Uterus (tissue), 4 donors: ENCODE measurements at places on chromosomes 2 and 18. TPM values are rescaled to one million over a fixed set of nuclear protein-coding genes. Genes with fewer than 3 reads are reported as not detected.

Gene GAL3ST2
- not detected for total RNA-seq

Gene SMYD1
- total RNA-seq: not detected

GRCh38 chr2:96485350-96485749 lies 19.8 kb downstream of the NEURL3 start:
- H3K4me1 ChIP-seq: no peaks in the 10 kb centered on the region
- H3K27ac ChIP-seq: peak overlapping the region; percentile 80
- no peaks in the 10 kb centered on the region for H3K36me3 ChIP-seq
- no peaks in the 10 kb centered on the region for H3K27me3 ChIP-seq

- no peaks in the 10 kb centered on the region for H3K27me3 ChIP-seq
- no peak overlapping the region for H3K4me3 ChIP-seq
- no peaks in the 10 kb centered on the region for H3K36me3 ChIP-seq
- DNase-seq: no peak
- H3K4me1 ChIP-seq: no peaks in the 10 kb centered on the region
Observed at GRCh38 chr18:7417727-7418126, 149.4 kb upstream of the PTPRM start.

Gene WNT6
- not detected for total RNA-seq

DNA sequence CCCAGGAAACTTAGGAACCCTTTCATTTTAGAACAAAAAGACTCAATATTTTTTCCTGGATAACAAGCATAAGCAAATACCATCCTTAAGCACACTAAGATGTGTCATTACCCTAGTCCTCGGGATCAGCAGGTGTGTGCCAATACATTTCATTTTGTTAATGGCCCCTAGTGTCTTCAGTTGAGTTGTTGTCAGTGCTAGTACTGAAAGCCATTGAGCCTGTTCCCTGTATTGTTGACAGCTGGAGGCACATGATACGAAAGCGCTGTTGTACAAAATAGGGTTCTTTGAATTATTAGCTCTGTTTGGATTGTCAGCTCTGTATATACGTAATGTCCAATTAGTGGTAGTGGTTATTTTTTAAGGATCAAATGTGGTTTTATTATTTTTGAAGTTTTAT lies 29.5 kb downstream of the VAPA start:
- H3K27me3 ChIP-seq: no peaks in the 10 kb centered on the region
- H3K4me3 ChIP-seq: no peak overlapping the region
- DNase-seq: no peak
- H3K36me3 ChIP-seq: no peaks in the 10 kb centered on the region
- no peak overlapping the region for H3K27ac ChIP-seq

- no peak for DNase-seq
- no peaks in the 10 kb centered on the region for H3K27me3 ChIP-seq
- H3K4me1 ChIP-seq: no peaks in the 10 kb centered on the region
- no peak overlapping the region for H3K4me3 ChIP-seq
- H3K36me3 ChIP-seq: no peaks in the 10 kb centered on the region
Observed at GRCh38 chr2:210442457-210442856, 34.1 kb downstream of the LANCL1 start.

DNA sequence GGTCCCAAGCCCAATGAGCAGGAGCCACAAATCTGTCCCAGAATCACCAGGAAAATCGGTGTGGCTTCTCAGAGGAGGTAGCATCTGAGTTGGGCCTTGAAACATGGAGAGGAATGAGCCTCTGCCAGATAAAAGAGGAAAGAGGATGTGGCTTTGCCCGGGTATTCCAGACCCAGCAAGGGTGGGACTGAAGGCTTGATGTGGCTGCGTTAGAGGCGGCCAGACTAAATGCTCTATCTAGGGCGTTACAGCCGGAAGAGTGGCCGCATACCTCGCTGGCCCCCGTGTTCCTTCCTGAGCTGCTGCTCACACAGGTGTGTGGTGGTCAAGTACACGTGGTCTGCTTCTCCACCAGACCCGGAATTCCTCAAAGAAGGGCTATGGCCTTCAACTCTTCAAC lies 33.9 kb upstream of the POMC start:
- H3K4me1 ChIP-seq: no peaks in the 10 kb centered on the region
- no peak for DNase-seq
- H3K4me3 ChIP-seq: no peak overlapping the region
- H3K27ac ChIP-seq: no peak overlapping the region
- H3K36me3 ChIP-seq: no peaks in the 10 kb centered on the region

Gene ALPP
- total RNA-seq: not detected

DNA sequence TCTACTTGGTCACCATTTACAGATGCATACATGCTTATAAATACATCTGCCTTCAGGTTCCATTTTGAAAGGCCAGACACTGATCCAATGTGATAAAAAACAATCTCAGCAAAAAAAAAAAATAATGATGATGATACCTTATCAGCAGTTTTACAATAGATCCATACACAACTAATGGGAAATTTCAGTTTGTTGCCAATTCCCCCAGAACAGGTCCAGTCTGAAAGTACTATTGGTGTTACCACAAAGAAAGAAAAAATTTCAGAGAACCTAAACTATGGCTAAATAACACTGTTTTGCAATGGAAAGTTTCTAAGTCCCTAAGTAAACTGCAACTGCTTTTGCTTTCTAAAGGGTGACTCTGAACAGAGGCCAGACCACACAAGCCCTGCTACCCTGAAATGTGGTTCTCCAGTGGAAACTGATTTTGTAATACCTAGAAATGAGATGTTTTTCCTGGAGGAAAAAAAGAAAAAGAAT lies 54.1 kb downstream of the LPIN2 start:
- H3K4me3 ChIP-seq: no peak overlapping the region
- no peaks in the 10 kb centered on the region for H3K36me3 ChIP-seq
- H3K27ac ChIP-seq: peak overlapping the region; percentile 71
- no peaks in the 10 kb centered on the region for H3K27me3 ChIP-seq
- H3K4me1 ChIP-seq: peaks cover 14% of the 10 kb centered on the region

DNA sequence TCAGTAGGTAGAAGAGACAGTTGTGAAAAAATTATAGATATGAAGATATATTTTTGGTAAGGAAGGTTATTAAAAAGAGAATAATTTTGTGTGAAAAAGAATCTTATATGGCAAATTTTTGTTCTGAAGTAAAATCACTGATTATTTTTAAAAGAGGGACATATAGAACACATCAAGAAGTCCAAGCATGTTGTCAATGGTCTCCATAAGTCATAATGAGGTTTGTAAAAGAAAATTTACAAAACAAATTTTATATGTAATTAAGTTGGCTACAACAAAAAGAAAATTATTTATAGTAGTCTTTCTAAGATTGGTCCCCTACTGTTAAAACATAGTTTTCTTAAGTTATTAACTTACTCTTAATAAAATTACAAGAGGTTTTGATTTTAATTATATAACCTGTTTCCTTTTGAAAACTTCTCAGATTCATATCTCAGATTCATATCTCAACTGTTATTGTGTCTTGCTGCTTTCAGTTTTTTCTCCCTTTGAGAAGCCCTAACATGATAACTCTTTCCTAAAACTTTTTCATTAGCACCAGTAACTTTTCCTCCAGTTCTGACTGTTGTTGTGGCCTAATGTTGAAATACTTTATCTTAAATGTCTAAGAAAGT lies 81.2 kb downstream of the SH3YL1 start:
- no peaks in the 10 kb centered on the region for H3K27me3 ChIP-seq
- DNase-seq: no peak
- H3K36me3 ChIP-seq: no peaks in the 10 kb centered on the region
- H3K27ac ChIP-seq: peak overlapping the region; percentile 32

- H3K36me3 ChIP-seq: no peaks in the 10 kb centered on the region
- no peak overlapping the region for H3K4me3 ChIP-seq
- no peaks in the 10 kb centered on the region for H3K27me3 ChIP-seq
- no peaks in the 10 kb centered on the region for H3K4me1 ChIP-seq
Observed at GRCh38 chr2:126839796-126840195, 58.9 kb upstream of the TEX51 start.

- no peak overlapping the region for H3K4me3 ChIP-seq
- no peak for DNase-seq
- no peaks in the 10 kb centered on the region for H3K36me3 ChIP-seq
- no peaks in the 10 kb centered on the region for H3K4me1 ChIP-seq
Observed at GRCh38 chr2:184646593-184646992, 48.3 kb downstream of the ZNF804A start.

- no peak overlapping the region for H3K27ac ChIP-seq
- no peak overlapping the region for H3K4me3 ChIP-seq
- no peak for DNase-seq
- no peaks in the 10 kb centered on the region for H3K4me1 ChIP-seq
Observed at GRCh38 chr2:105243961-105244360, 2.4 kb downstream of the GPR45 start.

DNA sequence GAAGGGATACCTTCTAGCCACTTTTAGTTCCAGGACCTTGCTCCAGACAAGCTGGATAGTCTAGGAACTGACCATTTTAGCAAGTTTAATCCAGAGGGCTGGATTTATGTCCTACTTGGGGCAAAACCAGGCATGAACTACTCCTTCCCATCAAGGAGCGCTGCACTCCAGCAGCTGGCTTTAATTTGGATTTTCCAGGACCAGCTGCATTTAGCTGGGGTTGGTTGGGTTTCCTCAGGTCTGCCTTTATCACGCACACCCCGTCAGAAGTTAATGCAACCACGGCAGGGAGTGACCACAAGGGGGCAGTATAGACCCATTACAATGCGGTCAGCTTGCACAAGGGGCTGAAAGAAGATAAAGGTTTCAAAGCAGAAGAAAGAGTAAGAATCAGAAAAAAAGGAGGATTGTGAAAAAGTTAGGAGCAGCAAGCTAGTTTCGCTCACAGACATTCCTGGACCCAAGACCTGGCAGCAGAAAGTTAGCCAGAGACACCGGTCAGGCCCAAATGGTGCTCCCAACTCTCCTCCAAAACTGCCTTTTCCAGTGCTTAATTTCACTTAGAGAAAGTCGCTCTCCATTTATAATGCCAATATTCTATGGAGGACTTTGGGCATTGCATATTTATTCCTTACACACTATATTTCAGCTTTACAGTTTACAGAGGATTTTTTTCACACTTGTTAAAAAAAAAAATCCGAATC lies 40.1 kb downstream of the SLC4A1AP start:
- H3K36me3 ChIP-seq: no peaks in the 10 kb centered on the region
- H3K4me3 ChIP-seq: no peak overlapping the region
- peak overlapping the region; percentile 91 for H3K27ac ChIP-seq

- H3K4me1 ChIP-seq: peaks cover under 1% of the 10 kb centered on the region
- H3K27ac ChIP-seq: no peak overlapping the region
- no peaks in the 10 kb centered on the region for H3K27me3 ChIP-seq
- no peak for DNase-seq
Observed at GRCh38 chr18:32777049-32777448, 4.2 kb upstream of the KLHL14 start.

- no peaks in the 10 kb centered on the region for H3K4me1 ChIP-seq
- no peaks in the 10 kb centered on the region for H3K27me3 ChIP-seq
- no peak overlapping the region for H3K27ac ChIP-seq
- DNase-seq: no peak
- no peak overlapping the region for H3K4me3 ChIP-seq
Observed at GRCh38 chr2:19651466-19651865, 250.3 kb downstream of the TTC32 start.

DNA sequence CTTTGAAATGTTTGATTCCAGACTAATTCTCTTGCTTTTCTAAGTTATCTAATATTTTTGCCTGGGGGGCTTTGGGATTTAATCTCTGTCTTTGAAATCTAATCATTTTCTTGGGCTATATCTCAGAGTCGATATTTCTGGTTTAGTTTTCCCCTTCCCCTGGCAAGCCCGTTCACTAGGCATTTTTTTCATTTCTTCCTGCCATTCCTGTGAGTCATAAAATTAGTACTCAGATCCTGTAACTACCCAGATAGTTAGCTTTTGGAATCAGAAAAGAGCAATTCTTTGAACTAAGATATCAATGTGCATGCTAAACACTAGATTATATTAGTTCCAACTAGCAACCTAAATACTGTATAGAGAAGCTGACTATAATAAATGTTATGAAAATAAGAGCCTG lies 29.4 kb upstream of the RNF149 start:
- H3K4me3 ChIP-seq: no peak overlapping the region
- H3K36me3 ChIP-seq: no peaks in the 10 kb centered on the region
- H3K4me1 ChIP-seq: no peaks in the 10 kb centered on the region
- H3K27ac ChIP-seq: no peak overlapping the region
- no peaks in the 10 kb centered on the region for H3K27me3 ChIP-seq

Gene BOLL
- not detected for total RNA-seq

Gene TMEM185B
- 34.6 TPM for total RNA-seq

DNA sequence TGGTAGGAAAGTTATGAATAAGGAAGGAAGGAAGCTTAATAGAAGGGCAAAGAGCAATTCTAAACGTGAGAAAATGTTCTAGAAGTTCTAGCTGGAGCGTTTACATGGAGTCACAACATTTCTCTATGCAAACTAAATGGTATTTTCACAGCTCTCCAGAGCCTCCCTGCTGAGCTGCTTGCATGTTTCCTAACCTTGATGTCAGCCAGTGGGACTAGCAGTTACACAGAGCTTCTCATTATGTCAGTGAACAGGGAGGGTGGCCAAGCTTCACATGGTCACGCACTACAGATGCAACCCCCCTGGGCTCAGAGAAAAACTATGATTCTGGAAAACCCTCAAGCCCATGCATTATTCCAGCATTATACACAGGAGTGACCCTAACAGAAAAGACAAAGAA lies 153.4 kb upstream of the CCDC150 start:
- no peaks in the 10 kb centered on the region for H3K4me1 ChIP-seq
- H3K27ac ChIP-seq: no peak overlapping the region
- H3K36me3 ChIP-seq: no peaks in the 10 kb centered on the region
- DNase-seq: no peak
- H3K4me3 ChIP-seq: no peak overlapping the region

DNA sequence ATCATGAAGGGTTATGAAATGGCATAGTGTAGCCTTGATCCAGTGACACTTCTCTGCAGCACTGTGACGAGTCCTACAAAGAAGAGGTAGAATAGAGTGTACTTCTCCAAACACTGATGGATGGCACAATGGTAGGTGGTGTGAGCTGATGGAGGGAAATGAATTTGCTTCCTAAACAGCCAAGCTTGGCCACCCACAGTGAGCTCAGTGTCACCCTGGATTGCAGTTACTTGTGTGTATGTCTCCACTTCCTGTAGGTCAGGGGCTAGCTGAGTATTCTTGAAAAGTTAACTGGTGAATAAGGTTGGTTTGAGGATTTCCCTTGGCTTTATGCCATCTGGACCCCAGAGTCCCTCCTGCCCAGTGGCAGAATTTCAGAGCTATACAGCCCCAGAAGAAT lies 75.9 kb downstream of the VSNL1 start:
- H3K4me3 ChIP-seq: no peak overlapping the region
- H3K27ac ChIP-seq: no peak overlapping the region
- H3K36me3 ChIP-seq: no peaks in the 10 kb centered on the region

Gene SESTD1
- 5.6 TPM for total RNA-seq

Gene TBR1
- not detected for total RNA-seq

Gene RAX
- not detected for total RNA-seq

Gene POTEC
- not detected for total RNA-seq

GRCh38 chr2:52054824-52055223 lies 1022.9 kb upstream of the NRXN1 start:
- DNase-seq: no peak
- H3K27me3 ChIP-seq: no peaks in the 10 kb centered on the region
- H3K27ac ChIP-seq: no peak overlapping the region

GRCh38 chr2:52289741-52290140 lies 1257.8 kb upstream of the NRXN1 start:
- no peak overlapping the region for H3K4me3 ChIP-seq
- H3K4me1 ChIP-seq: no peaks in the 10 kb centered on the region
- H3K36me3 ChIP-seq: no peaks in the 10 kb centered on the region
- no peak overlapping the region for H3K27ac ChIP-seq
